ENCODE measurements at places on chromosomes 3 and 15.

DNA sequence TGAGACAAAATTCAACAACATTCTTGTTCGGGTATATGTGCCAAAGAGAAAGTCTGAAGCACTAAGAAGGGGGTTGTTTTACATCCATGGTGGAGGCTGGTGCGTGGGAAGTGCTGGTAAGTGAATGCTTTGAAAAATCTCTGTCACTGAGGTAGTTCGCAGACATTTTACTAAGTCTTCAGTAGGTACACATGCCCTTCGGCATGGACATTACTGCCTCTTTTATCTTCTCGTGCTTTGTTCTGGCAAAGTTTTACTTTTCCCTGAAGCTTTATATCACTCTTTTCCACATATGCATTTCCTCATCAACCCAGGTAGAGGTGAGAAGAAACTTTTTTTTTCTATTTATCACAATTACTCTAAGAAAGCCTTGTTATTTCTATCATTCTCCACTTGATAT is 3.6 kb downstream of the AADAC start:
- no peak for DNase-seq

DNA sequence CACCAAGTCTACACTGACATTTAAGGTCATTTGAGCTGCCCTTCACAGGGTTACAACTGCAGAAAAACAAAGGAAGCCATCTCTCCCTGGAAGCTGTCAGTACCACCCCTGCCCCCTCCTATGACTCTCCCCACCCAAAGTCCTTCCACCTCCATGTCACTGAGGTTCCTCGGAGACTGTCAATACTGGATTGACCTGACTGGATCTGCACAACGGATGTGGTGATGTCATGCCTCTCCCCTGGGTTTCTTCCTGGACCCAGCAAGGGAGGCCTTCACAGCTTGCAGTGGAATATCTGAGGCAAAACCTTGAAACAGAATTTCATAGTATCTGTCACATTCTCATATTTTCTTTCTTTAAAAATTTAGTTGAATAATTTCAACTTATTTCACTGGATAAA is 153.5 kb downstream of the CLSTN2 start:
- no peak for DNase-seq

GRCh38 chr15:79474252-79474651 is 42.1 kb downstream of the MINAR1 start:
- no peak for DNase-seq

DNA sequence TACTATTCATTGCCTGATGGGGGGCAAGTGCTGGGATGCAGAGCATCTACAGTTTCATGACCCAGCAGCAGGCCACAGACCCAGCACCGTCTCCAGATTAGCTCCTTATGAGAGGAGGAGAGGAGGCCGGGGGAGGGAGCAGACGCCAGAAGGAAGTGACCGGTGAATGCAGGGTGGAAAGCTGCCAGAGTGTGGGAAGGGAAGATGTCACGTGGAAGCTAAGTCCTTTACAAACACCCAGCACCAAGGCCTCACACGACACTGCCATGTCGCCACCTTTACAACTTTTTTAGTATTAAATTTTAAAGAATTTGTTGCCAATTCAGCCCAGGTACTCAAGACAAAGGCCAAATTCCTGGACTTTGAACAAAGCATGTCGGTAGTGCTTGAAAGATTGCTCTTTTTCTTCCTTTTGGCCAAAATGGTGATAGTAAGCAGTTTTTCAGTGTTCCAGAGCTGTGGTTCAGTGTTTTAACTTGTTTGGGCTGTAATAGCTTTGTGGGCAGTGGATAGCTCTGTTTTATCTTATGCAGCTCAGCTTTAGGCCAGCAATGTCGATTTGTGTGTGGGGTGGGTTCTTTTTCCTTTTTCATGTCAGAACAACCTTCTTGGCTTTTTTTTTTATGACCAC is 58.2 kb downstream of the ZBTB38 start:
- DNase-seq = no peak

DNA sequence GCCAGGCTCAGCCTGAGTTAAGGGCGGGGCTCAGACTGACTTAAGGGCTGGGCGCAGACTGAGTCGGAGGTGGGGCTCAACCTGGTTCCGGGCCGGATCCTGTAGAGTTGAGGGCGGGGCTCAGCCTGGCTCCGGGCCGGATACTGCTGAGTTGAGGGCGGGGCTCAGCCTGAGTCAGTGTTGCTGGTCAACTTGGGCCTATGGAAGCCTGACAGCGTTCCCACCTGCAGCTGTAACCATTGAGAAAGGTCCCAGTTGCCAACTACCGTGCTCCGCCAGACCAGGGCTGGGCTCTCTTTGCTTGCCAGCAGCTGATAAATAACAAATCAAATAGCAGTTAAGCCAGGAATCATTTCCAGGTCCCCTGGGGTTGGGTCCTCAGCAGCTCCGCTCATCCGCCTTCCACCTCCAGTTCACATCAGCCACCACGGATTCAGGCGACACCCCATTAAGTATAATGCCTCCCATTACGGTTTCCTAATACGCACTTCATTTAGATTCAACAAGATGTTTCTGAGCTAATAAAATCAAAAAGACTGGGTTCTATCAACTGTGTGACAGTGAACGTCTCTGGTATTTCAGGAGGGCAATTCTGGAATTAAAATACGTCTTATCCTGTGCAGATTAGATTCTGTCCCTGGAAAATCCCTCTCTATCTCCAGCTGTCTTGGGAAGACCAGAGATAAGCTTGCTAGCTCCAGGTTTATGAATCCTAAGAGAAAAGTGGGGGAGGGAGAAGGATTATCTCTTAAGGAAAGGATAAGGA is 7.3 kb downstream of the GRIP2 start:
- DNase-seq = no peak

DNA sequence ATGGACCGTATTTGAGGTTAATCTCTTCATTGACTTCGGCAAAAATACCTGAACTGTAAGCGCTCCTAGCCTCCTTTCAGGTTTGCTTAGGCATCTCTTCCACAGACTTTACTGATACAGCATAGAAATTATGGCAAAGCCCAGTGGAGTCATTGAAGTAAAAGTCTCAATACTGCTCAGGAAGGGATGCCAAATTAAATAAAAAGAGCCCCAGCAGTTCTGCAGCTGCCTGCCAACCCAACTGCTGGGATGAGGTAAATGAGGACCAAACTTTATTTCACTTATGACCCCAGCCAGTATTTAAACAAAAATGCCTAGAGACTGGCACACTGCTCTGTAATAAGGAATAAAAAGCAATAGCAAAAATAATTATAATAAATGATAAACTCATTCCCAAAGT is 65.4 kb downstream of the IQCH start:
- no peak for DNase-seq

DNA sequence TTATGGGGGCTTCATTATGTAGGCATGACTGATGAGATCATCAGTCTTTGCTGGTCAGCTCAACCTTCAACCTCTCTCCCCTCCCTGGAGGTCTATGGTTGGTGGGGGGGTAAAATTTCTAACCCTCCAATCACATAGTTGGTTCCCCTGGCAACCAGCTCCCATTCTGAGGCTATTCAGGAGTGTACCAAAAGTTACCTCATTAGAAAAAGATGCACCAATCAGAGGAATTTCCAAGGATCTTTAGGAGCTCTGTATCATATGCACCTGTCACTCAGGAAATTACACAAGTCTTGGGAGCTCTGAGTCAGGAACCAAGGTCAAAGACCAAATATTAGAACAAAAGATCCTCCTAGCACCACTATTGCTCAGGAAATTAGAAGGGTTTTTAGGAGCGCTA is 21.4 kb upstream of the LEO1 start:
- no peak for DNase-seq

DNA sequence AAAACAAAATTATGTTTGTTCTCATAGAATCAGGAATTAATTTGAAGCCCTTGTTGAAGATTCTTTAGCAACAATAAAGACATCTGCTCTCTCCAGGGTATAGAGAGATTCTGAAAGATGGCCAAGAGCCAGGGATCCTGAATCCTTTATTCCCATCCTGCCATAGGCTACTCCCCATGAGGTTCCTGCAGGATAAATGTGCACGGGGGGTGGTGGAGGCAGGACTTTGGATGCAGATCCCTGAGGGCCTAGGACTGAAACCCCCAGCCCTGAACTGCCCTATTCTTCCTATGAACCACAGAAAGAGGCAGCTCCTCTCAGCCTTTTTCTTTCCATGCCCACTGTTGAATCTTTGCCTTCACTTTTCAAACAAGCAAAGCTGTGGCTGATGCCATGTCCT is 17.1 kb downstream of the TMEM108 start:
- no peak for DNase-seq

DNA sequence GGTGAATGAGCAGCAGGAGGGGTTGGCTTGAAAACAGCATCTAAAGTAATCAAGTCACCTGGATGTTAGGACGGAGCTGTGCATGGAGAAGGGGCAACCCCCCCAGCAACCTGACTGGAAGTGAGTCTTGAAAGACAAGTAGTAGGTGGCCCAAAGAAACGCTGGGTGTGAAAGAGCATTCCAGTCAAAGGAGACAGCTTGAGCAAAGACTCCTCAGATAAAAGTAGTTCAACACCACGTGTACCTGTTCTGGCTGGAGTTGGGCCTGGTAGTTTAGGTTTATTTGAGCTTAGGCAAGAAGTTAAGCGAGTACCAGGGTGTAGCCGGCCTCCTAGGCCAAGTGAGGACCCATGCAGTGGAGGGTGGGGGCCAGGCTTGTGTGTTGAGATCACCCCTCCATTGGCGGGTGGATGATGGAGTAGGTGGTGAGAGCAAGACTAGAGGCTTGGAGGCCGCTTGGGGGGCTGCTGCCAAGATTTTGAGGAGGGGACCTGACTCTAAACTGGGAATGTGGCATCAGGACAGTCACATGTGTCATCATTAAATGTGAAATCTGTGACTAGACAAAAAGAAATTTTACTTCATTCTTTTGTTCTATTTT is 61.3 kb downstream of the ABHD2 start:
- DNase-seq = no peak

DNA sequence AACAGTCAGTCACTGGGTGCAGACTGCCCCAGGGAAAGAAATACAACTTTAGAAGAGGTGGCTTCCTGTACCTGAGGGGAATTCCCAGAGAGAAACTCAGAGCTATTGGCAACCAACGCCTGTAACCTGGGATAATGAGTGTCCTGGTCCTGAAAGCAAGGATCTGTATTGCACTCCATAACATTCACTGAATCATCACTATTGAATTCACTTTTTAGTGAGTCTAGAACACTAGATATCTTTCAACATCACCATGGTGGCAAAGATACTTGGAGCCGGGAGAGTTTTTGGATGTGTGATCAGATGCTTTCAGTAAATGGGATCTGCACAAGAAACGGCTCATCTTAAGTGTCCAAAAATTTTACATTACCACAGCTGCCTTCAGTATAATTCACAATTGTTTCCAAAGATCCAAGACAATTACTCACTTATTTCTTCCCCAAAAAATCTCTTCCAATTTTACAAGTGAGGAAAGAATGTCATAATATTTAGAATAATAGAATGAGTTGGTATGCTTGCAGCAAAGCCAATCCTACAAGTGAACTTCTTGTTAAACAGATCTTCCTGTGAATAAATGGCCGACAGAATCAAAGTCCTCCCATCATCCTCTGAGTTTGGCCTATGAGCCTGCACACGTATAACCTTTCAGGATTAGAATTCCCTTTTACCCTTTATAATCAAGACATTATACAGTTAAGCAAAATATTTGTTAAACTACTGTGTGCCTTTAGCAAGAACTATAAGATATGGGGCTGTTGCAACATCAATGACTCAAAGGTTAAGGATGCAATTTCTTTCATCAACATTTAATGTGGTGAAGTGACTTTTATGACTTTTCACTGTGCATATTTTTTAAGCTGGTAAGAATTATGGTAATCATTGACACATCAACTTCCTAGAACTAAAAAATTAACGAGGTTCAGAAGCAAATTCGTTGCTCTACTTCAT is 243.3 kb upstream of the COL8A1 start:
- no peak for DNase-seq

DNA sequence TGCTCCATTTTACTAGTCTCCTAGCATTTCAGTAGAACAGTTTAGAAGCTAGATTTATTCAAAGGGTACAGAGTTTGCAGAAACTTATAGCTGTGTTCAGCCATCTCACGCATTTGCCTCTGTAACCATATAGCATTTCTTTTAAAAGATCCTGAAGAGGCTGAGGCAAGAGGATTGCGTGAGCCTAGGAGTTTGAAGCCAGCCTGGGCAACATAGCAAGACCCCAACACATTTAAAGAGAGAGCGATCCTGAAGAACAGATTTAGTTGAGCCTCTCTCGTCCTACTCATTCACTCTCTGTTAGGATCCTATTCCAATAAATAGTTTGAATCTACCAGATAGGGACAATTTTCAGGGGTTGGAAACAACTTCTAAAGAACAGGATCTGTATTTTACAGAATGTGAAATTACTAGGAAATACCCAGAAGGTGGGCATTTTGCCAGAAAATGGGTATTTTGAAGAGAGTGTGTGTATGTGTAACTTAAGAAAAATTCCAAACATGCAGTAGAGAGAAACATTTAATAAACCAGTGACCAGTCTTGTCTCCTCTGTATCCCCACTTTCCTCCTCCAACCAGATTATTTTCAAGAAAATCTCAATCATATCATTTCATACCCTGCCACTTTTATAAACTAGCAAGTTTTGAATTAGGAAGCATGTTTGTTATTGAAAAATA is 4.5 kb downstream of the EIF3J start:
- DNase-seq = no peak

DNA sequence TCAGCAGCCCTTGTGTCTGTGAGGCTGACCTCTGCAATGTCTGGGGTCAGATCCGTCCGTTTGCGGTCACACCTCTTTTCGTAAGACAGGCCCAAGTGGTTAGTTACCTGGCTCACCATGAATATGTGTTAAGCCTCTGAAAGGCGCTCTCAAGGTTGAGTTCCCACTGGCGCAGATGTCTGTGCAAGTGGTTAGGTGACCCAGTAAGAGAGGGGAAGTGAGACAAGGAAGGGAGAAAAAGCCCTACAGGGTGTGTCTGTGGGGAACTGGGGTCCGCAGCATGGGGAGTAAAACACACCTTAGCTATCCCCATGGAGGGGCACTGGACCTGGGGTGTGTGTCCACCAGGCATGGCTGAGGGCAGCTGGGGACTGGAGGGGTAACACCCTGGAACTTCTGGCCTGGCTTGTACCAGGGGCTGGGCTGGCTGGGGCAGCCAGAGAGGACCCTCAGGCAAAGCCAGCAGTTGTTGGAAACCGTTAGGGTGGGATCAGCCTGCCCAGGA is 391.6 kb upstream of the PROK2 start:
- DNase-seq = no peak

- no peak for DNase-seq
Measured at GRCh38 chr15:29046281-29046810, 160.6 kb downstream of the APBA2 start.

DNA sequence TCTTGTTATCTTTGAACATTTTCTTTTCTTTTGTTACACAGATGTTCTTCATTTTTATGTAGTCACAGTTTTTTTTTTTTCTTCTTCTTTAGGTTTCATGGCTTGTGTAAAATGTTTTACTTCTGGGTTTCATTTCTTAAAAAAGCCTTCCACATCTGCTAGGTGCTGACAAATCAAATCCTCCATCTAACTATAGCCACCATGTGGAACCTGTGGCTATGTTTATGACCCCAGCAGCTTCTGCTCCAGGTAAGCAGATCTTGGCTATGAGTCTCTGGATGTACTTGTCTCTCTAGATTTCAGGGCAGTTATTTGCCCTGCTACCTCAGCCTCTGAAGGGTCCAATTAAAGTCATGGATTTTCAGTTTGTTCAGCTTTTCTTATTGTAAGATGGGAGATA is 44.5 kb downstream of the OXSM start:
- DNase-seq = no peak

GRCh38 chr3:32428092-32429068 is 36.7 kb downstream of the CMTM7 start:
- DNase-seq = no peak

- no peak for DNase-seq
Measured at GRCh38 chr3:192620275-192620674, 107.1 kb downstream of the FGF12 start.

GRCh38 chr15:64558460-64559179 is 98.2 kb downstream of the ZNF609 start:
- DNase-seq = no peak
